ENCODE measurements at places on chromosomes 1 and 21. TPM values are rescaled to one million over a fixed set of nuclear protein-coding genes. Genes with fewer than 3 reads are reported as not detected.

DNA sequence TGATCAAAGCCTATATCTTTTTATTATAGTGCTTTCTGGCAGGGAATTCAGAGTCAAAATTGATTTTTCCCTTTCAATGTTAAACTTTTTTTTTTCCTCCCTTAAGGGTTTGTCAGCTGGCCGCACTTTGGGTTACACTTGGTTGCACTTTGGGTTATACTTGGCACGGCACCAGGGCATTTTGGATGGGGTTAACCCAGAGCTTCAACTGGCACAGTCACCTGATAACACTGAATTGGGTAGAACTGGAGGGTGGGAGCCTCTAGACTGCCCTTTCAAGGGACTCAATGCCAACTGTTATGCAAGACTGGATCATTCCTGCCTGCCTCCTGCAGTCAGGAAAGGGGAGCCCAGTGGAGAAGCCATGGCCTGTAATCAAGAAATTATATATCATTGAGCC, 211.5 kb downstream of the KCNJ6 start:
- DNase-seq: no peak

GRCh38 chr21:15009837-15010363, 54.9 kb downstream of the NRIP1 start:
- DNase-seq: no peak

DNA sequence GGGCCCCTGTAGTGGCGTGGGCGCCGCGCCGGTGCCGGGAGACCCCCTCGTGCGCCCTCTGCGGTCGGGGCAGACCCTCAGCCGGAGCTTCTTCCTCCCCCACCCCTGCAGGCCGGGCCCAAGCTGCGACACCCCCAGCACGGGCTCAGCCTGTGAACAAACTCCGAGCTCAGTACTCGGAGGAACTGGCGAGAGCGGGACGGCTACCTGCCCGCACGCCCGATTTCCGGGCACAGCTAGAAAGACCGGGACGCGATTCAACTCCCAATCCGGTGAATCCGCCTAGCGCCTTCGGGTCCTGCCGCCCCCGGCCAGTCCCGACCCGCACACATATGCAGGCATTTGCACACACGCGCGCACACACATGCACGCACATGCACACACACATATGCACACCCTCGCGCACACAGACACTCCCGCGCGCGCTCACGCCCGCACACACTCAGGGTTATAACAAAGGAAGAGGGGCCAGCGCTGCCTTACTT, 580 bp upstream of the BLACAT1 start:
- no peak for DNase-seq

Gene TYW3
- total RNA-seq: 36.2 TPM

DNA sequence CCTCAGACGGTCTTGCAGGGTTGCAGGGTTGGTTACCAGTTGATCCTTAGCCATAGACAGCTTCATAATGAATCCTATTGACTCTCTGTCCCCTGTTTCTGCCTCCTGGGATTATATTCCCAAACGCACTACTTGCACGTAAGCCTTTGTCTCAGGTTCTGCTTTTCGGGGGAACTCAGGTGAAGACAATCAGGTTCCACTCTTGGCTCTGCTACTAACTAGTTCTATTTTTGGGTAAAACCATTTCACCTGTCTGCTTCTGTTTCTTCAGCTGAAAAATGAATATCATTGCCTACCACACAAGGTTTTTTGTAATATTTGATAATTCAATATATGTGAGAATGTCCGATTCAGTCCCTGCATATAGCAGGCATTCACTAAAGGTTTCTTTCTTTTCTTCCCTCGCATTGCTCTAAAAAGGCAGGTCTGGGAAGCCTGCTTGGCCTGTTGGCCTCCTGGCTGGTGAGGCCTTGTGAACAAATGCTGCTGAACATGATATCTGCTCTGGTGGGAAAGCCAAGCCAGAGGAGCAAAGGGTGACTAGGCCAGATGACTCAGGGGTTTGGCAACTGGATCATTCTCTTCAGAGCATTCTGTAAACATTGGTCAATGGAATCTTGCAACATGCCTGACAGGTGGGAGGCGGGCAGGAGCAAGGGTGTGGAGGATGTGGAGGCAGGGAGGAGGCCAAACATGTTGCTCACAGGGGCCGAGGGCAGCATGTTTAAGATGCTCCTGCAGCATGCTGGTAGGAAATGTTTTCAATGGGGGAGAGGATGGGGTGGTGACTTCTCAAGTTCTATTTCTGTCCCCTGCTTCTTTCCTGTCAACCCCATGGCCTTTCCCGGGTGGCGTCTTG, 23.8 kb downstream of the IER5 start:
- no peak for DNase-seq

GRCh38 chr21:26534517-26534916, 38.6 kb downstream of the CYYR1 start:
- no peak for DNase-seq

DNA sequence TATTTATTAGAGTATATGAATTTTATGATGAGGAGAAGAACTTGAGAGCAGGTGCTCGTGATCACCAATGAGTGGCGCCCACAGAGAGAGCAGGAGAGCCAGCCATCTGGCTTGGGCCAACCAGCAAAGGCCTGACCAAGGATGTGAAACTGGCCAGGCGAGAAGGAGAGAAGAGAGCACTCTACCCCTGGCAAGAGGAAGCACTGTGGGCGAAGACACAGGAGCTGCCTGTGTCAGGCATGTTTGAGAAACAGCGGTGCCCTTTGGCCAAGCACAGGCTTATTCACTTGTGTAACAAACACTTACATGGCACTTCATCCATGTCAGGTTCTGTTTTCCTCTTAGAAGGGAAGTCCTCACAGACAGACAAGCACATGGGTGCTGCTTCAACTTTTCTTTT, 4.2 kb upstream of the SIPA1L2 start:
- DNase-seq: no peak

DNA sequence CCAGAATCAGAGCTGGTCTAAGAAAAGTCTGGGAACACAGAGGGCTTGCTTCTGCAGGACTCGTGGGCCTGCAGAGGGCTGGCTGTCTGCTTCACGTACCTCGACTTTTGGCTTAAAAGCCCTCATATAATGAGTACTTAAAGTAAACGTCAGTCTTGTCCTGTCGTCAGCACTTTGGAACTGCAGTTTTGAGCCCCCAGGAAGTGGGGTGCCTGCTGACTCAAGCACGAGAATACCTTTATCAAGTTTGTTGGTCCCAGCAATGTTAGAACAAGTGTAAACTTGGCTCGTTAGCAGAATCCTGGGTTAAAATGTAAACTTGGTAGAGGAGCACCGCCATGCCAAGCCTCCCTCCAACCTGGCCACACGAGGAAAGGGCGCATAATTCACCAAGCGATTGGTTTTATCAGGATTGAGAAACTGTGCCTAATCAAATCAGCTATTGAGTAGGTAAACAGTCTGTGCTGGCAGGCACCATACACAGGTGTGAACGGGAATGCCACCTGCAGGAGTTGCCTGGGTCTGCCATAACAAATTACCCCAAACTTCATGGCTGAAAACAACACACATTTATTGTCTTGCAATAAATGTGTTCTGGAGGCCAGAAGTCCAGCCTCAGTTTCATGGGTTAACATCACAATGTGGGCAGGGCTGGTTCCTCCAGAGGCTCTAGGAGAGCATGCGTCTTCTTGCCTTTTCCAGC, 45.0 kb upstream of the FHAD1 start:
- no peak for DNase-seq

DNA sequence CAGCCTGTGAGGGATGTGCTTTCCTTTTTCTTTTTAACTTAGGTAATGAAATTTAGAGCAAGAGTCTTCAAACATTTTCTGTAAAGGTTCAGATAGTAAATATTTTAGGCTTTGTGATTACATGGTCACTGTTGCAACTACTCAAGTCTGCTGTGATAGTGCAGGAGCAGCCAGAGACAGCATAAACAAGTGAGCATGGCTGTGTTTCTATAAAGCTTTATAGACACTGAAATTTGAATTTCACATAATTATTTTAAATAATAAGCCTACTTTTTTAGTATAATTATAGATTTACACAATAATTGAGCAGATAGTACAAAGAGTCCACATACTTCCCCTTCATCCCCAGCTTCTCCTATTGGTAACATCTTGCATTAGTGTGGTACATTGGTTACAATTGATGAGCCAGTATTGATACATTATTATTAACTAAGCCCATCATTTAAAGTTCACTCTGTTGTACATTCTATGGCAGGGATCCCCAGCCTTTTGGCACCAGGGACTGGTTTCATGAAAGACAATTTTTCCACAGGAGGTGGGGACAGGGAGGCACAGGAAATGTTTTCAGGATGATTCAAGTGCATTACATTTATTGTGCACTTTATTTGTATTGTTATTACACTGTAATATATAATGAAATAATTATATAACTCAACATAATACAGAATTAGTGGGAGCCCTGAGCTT, 3.0 kb downstream of the ATF6 start:
- DNase-seq: no peak

Gene FTCD
- total RNA-seq: 0.23 TPM

DNA sequence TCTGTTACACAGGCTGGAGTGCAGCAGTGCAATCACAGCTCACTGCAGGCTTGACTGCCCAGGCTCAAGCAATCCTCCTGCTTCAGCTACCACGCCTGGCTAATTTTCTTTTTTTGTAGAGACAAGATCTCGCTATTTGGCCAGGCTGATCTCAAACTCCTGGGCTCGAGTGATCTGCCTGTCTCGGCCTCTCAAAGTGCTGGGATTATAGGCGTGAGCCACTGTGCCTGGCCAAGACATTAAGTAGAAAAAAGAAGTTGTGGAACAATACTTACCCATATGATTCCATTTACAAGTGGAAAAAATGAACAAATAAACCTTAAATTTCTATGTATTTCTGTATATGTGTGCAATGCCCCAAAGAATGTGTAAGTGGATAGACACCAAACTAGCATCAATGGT, 30.3 kb upstream of the ID3 start:
- DNase-seq: no peak

- no peak for DNase-seq
Measured at GRCh38 chr1:113226148-113226547, 153.2 kb downstream of the LRIG2 start.

- DNase-seq: no peak
Measured at GRCh38 chr1:234495231-234495990, 16.4 kb upstream of the TARBP1 start.

DNA sequence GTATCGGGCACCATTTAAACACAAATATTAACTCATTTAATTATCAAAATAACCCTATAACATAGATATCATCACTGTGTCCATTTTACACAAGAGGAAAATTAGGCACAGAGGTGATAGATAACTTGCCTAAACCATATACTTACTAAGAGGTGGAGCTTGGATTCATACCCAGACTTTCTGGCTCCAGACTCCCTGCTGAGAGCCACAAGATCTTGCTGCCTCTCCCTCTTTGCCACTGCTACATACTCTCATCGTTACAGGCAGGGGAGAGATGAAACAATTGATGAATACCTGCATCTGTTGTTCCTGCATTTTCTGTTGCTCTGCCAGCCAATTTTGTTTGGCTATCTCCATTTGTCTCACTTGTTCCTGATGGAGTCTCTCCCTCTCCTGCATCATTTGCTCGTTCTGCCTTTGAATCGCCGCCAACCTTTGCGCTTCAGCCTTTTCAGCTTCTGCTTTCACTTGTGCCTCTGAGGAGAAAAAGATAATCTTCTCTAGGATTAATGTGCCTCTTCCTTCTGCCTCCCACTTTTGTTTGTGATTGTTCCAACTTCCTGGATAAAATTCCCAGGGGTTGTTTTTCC, 10.6 kb downstream of the GBP5 start:
- DNase-seq: no peak

- no peak for DNase-seq
Measured at GRCh38 chr1:201317551-201317950, 34.2 kb downstream of the PKP1 start.

Gene SRGAP2
- 142 TPM for total RNA-seq

Gene FABP3
- not detected for total RNA-seq

- no peak for DNase-seq
Measured at GRCh38 chr1:1124508-1124785, 8.6 kb upstream of the C1orf159 start.

- DNase-seq: no peak
Measured at GRCh38 chr1:71623888-71624287, 543.1 kb upstream of the ZRANB2 start.

- no peak for DNase-seq
Measured at GRCh38 chr1:47866601-47867437, 130.4 kb downstream of the TRABD2B start.

Gene LORICRIN
- total RNA-seq: not detected

Gene PTGFRN
- total RNA-seq: 19.1 TPM

DNA sequence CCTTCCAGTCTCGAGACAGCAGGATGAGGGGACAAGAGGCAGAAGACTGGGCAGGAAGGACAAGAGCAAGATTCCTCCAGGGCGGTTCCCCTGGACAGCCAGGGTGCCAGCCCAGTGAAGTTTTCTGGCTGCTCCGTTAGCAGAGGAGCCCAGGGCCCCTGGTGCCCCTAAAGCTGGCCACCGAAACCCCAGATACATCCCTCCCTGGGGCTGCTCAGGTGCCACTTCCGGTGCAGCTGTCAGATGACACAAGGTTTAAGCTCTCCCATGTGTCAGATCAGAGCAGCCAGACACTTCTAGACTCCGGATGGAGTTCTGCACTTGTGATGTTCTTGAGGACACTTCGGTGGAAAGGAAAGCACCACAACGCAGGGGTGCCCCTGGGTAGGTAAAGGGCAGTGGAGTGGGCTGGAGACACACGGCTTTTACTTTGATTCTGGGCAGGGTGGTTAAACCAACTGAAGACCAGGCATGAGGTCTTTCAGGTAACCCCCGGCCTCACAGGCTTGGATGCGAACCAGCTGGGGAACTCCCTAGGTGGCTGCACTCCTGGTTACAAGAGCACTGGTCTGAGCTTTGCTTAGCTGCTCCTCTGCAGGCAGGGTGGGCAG, 85.7 kb downstream of the ITPKB start:
- peak; percentile 47 for DNase-seq

DNA sequence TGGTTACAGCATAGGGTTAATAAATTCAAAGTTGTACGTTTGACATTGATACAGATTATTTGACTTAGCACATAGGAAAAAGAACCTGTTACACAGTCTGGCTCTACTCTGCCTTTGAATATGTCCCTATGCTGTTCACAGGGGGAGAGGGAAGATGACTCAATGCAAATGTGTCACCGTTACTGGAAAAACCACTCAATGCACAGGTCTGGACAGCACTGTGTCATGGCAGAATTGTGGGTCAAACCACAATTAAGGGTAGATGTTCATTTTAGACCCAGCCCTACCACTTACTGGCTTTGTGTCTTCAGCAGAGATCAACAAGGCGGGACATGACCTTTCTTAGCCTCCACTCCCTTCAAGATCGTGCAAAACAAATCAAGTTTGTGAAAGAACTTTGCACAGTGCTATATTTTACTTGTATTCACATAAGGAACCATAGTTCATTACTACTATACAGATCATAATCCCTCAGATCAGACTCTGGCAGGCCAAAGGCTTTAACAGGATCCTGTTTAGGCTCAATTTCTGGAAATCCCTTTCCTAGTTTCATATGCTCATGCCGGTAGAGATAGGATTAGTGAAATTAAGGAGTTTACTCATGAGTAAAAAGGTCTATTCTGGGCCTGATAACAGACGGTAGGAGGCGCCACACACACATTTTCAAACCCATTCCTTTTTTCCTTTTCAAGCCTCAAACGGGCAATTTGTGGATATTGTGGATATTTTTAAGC, 22.1 kb downstream of the EIF2D start:
- DNase-seq: peak; percentile 62

Gene TRNP1
- total RNA-seq: 0.85 TPM

Gene AKT3
- total RNA-seq: 39.3 TPM

All from activated T-helper 2 cell treated with anti-CD3 and anti-CD28 coated beads, Interferon-gamma antibody, Interleukin-2, Interleukin-4, amounts not matched to agents 10 μg/mL and 5 μg/mL and 100 μg/mL, durations not matched to agents 14 hours and 24 hours and 36 hours (primary cell).